ENCODE measurements at places on chromosomes 6 and 20. TPM values are rescaled to one million over a fixed set of nuclear protein-coding genes. Genes with fewer than 3 reads are reported as not detected.

The RHAG gene
- 0.81 TPM for total RNA-seq

The PNLDC1 gene
- total RNA-seq: 0.71 TPM

The DLL1 gene
- total RNA-seq: 4.6 TPM

DNA sequence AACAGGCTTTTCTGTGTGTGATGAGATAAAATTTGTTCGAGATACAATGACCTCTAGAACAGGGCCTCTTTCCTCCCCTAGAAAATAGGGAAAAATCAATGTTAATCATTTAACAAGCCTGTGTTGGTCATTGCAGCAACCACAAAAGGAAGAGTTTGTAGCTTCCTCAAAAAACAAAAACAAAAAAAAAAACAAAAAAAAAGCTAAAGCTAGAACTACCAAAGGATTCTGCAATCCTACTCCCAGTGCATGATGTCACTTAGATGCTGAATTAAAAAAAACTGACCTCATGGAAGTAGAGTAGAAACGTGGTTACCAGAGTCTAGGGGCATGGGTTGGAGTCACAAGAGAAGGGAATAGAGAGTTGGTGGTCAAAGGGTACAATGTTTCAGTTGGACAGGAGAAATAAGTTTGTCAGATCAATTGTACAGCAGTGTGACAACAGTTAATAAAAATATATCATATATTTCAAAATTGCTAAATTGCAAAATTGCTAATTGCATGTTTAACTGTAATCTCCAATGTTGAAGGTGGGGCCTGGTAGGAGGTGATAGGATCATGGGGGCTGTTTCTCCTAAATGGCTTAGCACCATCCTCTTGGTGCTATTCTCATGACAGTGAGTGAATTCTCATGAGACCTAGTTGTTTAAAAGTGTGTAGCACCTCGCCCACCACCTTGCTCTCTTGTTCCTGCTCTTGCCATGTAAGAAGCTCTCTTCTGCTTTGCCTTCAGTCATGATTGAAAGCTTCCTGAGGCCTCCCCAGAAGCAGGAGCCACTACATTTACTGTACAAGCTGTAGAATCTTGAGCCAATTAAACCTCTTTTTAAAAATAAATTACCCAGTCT is 163.4 kb upstream of the SIM1 start:
- no peak for DNase-seq

- no peak for DNase-seq
Measured at GRCh38 chr6:161410736-161411135, 136.9 kb upstream of the AGPAT4 start.

The AK9 gene
- total RNA-seq: 23.3 TPM

GRCh38 chr6:157229132-157229618 is 94.1 kb downstream of the TMEM242 start:
- DNase-seq: peak; percentile 47

DNA sequence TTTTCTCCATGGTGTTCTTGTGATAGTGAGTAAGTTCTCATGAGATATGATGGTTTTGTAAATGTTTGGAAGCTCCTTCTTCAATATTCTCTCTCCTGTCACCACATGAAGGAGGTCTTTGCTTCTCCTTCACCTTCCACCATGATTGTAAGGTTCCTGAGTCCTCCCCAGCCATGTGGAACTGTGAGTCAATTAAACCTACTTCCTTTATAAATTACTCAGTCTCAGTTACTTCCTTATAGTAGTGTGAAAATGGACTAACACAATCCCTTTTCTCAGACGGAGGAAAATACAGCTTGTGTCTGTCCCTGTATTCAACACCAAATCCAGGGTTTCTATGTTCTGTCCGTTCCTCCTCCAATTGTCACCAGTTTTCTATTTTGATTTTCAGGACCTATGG is 181.0 kb downstream of the ALDH8A1 start:
- DNase-seq: no peak

- DNase-seq: peak; percentile 35
Measured at GRCh38 chr20:44089987-44090674, 96.9 kb downstream of the JPH2 start.

The C2 gene
- 17.7 TPM for total RNA-seq

DNA sequence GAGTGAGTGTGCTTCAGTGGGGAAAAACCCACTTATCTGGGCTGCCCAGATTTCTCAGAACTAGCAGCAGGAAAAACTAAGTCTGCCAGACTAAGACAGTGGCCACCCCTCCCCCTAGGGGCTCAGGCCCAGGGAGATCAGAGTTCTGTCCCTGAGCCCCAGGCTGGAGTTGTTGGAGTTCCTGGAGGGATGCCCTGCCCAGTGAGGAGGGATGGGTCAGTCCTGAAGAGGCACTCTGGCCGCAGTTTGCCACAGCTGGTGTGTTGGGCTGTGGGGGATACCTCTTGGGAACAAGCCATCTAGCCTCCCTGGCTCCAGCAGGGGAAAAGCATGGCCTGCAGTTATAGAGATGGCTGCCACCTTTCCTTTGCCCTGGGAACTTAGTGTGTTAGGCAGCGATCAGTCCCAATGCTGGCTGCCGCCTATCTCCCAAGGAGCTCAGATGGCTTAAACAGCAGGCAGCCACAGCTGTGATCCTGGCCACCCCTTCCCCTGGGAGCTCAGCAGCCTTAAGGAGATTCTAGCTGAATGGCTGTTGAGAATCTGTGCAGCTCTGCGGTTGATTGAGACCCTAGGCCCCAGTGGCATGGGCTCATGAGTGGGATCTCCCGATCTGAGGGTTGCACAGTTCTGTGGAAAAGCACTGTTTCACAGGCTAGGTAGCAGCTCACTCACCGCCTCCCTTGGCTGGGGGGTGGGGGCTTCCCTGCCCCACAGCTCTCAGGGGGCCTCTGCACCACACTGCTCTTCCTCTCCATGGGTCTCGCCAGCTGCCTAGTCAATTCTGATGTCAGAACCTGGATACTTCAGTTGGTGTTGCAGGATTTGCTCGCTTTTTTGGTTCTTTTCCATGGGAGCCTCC is 13.2 kb downstream of the SIRPG start:
- no peak for DNase-seq

DNA sequence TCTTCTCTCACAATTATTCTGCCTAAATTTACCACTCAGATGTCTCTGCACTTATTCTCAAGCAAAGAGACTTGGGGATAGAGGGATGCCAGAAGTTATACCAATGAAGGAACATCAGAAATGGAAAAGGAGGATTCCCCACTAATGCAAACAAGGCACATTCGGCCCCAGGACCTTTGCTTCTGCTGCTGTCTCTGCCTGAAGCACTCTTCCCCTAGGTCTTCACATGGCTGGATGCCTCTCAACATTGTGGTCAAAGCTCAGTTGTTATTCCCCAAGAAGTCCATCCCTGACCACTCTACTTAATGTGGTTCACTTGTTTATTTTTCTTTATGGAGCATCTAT is 508.7 kb downstream of the DOK5 start:
- DNase-seq: no peak

DNA sequence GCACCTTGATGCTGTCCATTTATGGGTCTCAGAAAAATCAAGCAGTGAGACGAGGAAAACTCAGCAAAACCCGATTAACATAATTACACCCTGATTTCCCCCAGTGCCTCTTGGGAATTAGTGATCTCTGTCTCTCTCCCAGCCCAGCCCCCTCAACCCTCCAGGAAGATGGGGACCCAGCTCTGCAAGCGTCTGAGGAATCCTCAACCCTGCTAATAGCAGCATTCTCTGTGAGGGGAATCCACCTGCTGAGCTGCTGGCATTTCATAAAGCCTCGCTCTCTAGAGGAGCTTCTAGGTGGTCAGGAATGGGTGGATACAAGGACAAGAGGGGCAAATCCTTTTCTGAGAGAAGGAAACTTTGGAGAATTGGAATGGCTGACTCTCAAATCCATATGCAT is 13.9 kb downstream of the NR2E1 start:
- DNase-seq: no peak

DNA sequence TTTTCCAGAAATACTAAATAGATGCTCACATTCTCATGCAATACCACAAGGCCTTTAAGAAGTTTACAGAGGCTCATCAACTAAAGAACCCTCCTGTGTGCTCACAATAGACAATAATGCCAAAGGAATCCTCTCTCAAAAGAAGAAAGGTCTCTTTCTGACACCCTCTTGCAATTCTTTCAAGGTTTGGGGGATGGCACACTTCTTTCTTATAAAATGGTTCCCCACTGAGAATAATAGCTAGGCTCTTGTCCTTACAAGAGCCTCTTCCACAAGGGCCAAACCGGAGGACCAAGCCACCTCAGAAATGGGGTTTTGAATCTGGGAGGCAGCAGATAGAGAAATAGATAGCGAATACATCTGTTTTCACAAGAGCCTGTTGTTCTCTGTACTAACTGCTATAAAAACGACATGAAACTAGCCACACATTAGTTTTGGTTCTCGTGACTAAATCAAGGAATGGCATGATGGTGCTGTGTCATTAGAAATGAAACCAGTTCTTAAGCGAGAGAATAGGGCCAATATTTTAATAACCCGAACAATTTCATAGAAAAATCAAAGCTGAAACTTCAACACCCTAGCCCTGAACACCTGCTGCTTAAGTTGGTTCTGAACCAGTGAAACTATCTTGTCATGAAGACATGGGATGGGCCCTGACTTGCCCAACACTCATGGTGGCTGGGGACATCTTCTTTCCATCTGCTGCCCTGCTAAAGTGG is 81.1 kb downstream of the PRDM1 start:
- DNase-seq: no peak

GRCh38 chr6:6365242-6365641 is 44.8 kb upstream of the F13A1 start:
- no peak for DNase-seq

The SLC22A3 gene
- 26.3 TPM for total RNA-seq

DNA sequence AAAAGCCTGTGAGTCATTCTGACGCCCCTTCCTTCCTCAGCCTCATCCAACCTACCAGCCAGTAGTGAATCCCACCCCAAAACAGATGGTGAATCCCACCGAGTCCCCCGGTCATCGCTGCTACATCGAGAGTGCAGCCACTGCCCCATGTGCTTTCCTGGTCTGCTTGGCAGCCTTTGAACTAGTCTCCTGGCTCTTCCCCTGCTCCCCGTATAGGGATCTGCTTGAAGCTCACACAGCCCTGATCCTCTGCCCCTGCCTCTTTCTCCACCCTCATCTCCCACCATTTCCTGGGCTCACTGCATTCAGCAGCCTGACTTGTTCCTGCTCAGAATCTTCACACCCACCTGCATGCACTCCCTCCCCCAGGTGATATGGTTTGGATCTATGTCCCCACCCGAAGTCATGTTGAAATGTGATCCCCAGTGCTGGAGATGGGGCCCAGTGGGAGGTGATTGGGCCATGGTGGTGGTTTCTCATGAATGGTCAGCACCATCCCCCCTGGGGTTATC is 14.6 kb downstream of the SYNJ2 start:
- no peak for DNase-seq

The DYNLRB1 gene
- 161 TPM for total RNA-seq

DNA sequence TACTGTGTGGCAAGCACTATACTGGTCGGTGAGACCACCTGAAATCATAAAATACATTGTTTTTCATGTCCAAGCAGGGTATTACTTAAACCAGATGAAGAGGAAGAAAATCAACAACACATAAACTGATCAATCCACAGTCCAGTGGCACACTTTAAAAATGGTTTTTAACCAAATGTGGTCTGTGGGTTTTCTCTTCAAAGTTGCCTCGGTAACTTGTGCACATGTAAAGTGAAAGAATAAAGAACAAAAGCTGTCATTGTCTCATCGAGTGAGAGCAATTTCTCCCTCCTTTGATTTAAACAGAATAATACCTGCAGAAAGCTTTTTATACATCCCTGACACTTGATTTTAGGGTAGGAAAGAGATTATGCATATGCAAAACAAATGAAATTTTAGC is 3.7 kb downstream of the FLRT3 start:
- no peak for DNase-seq

DNA sequence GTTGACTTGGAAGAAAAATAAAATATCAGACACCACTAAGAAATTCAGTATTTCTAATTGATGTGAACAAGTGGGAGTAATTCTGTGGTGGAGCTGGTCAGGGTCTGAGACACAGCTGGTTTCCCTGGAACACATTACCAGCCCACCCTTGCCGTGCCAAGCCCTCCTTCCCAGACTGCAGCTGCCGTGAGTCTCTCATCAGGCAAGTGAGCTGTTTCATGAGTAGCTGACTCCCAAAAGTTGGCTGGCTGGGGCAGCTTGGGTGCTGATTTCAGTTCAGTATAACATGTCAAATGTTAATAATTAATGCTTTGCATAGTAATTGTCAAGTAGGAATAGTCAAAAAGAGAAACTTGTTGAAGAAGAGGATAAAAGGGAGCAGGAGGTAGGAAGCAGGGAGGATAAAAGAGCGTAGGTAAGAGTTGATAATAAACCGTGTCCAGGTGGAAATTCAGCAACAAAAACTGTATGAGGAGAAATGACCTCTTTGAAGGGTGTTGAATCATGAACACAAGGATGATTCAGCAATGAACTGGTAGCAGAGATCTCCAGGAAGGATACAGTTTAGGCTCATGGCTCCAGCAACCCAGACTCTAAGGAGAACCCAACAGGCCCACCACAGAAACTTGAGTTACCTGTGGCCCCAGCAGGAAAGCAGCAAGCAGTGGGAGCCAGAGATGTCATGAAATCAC is 110.9 kb upstream of the SSTR4 start:
- DNase-seq: no peak

The AIF1 gene
- 35.2 TPM for total RNA-seq

The OPRL1 gene
- total RNA-seq: 2.2 TPM

- DNase-seq: no peak
Measured at GRCh38 chr6:166662690-166663089, 35.6 kb upstream of the RPS6KA2 start.

- no peak for DNase-seq
Measured at GRCh38 chr6:144140867-144141266, 9.4 kb upstream of the STX11 start.

- no peak for DNase-seq
Measured at GRCh38 chr6:118586746-118587485, 38.8 kb downstream of the PLN start.

GRCh38 chr20:37362821-37363220 is 16.9 kb downstream of the SRC start:
- DNase-seq: peak; percentile 54

GRCh38 chr6:9463311-9463710 is 951.6 kb downstream of the TFAP2A start:
- DNase-seq: no peak

- no peak for DNase-seq
Measured at GRCh38 chr20:4076671-4077070, 61.3 kb upstream of the RNF24 start.

DNA sequence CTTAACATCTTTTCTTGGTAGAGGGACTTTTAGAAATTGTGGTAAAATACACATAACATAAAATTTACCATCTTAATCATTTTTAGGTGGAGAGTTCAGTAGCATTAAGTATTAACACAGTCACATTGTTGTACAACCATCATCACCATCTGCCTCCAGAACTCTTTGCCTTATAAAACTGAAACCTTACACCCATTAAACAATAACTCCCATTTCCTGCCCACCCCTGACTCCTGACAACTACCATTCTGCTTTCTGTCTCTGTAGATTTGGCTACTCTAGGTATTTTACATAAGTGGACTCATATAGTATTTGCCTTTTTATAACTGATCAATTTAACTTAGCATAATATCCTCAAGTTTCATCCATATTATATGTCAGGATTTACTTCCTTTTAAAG is 88.7 kb downstream of the ZHX3 start:
- no peak for DNase-seq

Data from sigmoid colon (tissue), 7 donors.